GF-D8 (cell line): ENCODE measurements at places on chromosomes 11 and 22.

DNA sequence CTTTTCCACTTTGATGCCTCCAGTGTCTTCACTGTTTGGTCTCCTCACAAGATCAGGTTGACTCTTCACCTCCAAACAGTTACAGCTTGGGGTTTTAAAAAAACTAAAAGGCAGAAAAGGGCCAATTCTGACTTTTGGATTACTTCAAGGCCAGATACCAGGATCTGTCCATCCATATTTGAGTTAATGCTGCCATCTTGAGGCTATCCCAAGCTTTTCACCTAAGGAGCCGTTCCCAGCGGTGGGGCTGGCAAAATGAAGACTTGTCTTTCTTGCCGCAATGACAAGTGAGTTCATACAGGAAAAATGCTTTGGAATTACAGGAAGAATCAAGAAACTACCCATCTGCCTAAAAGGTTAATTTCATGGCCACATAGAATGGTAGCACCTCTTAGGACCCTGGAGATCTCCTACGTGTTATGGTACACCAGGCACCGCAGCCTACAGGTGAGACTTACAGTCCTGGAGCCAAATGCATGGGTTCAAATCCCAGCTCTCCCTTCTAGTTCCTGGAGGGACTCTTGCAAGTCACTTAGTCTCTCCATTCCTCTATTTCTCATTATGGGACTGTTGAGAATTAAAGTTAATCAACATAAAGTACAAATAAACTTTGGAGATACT lies 6.0 kb upstream of the OR5B21 start:
- DNase-seq, result no peak

- DNase-seq, result no peak
Observed at GRCh38 chr22:45859231-45860161, 117.5 kb downstream of the WNT7B start.

DNA sequence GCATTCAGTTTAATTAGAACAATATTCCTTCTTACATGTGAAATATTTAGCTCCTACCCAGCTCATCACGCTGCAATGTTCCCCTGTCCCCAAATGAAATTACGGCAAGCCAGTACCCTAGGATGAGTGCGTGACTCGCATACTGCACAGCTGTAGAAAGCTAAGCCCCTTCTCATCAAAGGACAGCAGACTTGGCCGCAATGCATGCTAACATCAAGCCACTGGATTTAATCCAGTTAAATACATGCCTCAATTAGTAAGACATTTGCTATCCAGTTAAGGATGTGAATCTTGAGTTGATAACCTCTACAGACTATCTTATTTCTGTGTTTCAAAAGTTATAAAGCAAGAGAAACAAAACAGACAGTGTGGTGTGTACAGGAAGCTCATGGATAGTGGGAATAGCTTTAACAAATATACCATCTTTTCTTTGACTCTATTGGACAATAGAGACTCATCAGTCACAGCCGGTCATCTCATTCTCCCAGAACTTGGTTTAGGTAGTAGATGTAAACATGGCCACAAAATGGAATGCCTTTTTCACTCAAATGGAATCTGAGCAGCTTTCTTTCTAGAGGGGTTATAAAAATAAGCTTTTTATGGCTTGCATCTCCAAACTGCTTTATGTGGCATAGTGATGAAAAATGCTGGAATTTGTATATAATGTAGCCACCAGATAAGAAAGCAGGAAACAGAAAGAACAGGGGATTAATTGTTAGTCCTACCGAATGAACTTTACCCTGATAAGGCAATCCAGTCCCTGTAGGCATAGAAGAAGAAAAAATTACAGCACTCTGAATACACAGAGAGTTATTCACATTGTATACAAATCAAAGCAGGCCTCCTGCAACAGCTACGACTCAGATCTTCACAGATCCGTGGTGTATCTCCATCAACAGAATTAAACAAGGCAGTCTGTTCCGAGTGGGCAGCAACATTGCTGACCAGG lies 224.1 kb downstream of the CADM1 start:
- DNase-seq, result no peak

- no peak for DNase-seq
Observed at GRCh38 chr22:25774575-25775026, 32.6 kb downstream of the MYO18B start.

DNA sequence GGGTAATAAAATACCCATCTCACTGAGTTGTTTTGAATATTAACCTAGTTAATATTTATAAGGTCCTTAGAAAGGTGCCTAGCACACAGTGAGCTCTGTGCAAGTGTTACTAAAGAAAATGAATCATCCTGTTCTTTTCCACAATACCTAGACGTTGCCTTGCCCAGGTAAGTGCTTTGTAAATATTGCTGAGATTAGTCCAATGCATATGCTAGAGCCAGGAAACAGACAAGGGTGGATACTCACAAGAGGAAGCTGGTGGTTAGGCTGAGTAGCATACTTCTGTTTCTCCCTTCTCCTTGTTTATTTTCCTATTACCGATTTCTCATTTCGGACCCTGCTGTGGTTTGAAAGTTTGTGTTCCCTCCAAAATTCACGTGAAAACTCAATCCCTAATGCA lies 58.1 kb upstream of the BARX2 start:
- peak; percentile 68 for DNase-seq

- no peak for DNase-seq
Observed at GRCh38 chr11:34957206-34957605, 40.8 kb downstream of the PDHX start.

DNA sequence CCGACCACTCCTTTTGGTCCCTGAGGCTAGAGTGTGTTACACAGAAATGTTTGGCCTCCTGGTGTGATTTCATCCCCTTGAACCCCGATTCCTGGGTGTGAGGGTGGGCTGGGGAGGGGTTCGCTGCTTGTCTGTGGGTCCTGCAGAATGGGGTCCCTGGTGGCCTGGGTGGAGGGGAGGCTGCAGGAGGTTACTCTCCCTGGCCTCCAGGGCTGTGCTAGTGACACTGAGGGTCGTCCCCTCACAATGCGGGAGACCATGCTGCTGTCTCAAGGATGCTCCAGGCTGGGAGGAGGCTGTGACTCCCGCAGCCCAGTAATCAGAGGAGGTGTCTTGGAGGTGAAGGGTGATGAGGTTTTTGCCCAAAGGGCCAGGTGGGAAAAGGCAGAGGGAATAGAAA lies 17.0 kb upstream of the OMP start:
- no peak for DNase-seq

DNA sequence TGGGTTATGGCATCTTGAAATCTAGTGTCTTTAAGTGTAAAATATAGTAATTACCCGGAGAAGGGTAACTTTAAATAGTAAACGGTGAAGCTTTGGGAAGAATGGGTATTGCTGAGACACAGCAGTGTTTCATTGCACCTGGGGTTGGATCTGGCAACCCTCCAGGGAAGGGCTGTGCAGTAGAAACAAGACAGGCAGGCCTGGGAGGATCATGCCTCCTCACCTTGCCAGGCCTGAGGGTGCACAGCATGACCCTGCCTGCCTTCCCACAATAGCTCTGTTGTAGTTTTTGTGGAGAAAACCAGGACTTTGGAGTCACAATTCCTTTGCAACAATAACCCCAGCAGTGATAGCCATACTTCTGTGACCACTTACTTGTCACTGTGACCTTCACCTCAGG lies 64.6 kb upstream of the ADSL start:
- no peak for DNase-seq

GRCh38 chr11:101618709-101619108 lies 34.9 kb upstream of the TRPC6 start:
- no peak for DNase-seq

DNA sequence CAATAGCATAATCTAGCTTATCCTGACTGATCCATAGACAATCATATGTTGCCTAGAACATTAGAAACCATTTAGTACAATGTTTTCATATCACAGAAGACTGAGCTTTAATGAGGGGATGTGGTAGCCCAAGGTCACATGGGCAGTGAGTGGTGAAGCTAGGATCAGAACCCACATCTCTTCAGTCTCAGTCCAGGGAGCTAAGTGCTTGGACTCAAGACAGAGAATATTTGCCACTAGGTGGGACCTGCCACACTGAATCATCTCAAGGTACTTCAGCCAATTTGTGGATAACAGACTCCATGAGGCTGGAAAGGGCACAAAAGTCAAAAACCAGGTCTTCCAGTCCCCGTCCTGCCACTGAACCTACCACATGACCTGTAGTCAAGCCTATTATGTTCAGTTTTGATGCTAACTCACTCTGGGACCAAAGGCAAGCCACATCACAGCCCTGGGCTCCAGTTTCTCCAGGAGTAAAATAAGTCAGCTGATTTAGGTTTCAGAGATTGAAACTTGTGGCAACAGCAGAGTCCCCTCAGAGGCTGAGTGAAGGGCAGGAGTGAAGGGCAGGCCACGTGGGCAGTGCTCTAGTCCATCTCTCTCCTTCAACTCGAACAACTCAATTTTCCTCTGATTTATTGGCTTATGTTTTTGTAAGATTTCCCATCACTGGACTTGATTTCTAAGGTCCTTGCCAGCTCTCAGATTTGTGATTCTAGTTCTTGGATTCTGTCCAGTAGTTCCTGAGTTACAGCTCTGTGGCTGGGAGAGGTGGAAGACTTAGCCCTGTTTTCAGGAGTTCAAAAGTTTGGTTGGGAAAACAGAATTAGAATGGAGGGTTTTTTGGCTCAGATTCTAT lies 84.6 kb upstream of the PHOX2A start:
- DNase-seq, result no peak

GRCh38 chr11:122711362-122711761 lies 55.8 kb downstream of the UBASH3B start:
- no peak for DNase-seq

GRCh38 chr11:100003985-100004384 lies 683.1 kb upstream of the ARHGAP42 start:
- DNase-seq, result no peak
